ENCODE measurements at places on chromosomes 12 and 14.

DNA sequence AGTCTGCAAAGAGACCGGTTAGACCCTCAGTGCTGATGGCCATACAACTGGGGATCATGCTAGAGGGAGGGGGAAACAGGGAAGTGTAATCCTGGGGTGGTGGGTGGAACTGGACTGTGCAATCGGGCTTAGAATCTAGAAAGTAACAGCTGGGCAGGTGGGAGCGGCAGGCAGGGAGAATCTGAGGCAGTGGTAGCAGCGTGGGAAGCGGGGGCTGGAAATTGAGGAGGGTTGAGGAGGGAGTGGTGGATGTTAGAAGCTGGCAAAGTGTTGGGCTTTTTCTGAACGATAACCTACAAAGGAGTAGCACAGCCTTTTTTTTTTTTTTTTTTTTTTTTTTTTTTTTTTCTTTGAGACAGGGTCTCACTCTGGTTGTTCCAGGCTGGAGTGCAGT lies 3.1 kb upstream of the IGFBP6 start:
- no peak for DNase-seq

DNA sequence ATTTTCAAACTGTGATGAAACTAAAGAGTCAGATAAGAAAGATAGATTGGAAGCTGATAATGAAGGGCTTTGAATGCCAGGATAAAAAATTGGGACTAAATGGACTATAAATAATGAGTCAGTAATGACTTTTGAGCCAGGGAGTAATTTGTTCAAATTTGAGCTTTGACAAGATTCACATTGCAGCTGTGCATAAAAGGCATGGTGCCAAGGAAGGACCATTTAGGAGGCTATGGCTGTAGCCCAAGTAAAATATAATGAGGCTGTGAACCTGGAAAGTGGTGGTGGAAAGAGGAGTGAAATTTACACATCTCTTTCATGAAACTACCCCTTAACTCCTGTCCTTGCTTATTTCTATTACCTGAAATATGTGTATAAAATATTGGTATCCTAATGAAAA lies 218.5 kb downstream of the SLC6A15 start:
- DNase-seq: no peak

DNA sequence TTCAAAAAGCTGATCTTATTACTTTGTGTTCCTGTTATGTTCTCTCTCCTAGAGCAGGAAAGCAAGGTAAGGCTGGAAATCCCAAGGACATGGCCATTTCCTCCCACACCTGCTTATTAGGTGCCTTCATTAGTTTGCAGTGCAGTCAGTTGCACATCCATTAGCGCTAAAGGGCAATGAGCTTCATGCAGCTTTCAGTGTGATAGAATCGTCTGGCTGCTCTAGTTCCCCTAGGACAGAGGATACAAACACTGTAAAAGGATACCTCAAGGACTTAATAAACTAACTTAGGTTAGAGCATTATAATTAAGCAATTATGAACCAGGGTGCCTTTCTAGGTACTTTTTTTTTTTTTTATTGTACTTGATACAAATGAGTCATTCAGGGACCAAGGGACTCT lies 21.1 kb downstream of the TMEM117 start:
- DNase-seq: no peak

GRCh38 chr14:65354715-65355114 lies 57.8 kb upstream of the FUT8 start:
- no peak for DNase-seq

- no peak for DNase-seq
These were observed 2.1 kb downstream of the KMT2D start for GRCh38 chr12:49058366-49059044.

DNA sequence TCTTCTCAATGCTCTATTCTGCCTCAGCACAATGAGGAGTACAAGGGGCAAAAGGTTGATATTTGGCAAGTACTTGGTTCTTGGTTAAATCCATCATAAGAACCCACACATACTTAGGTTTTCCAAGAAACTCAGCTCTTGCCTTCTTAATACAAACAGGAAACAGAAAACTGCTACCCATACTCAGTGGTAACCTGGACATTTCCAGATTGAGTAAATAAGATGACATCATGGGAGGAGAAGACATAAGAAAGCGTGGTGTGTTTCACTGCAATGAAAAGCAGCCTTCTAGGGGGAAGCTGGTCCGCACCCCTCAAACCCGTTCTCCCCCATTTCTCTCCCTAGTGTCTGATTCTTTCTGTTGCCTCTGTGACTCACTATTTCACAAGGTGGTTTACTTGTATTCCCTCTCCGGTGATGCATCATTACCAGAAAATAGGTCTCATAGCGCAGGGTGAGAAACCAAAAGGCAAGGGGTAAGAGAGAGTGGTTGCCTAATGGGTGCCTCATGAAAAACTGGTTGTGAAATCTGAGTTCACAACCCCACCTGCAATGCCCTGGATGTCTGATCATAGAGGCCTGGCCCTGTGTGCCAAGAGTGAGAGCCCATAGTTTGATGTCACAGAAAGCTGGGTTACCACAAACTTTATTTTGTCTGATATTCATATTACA lies 326.5 kb upstream of the TBX3 start:
- DNase-seq: no peak

DNA sequence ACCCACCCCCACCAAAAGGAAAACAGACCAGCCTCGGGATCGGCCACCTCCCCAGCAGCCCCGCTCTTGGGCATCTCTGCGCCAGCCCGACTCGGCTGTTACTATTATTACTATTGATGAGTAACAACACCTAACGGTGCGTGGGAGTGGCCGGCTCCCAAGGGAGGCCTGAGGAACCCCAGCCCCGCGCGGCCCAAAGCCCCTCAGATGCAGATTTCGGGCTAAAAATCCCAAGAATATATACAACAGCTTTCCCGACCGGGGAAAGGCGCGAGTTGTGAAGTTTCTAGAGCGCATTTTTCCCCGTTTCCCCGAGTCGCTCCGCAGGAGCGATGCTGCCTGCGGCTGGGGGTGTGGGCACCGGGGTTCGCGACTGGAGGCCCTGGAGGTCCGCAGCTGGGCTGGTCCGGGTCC lies 565 bp downstream of the NT5DC3 start:
- DNase-seq: no peak

DNA sequence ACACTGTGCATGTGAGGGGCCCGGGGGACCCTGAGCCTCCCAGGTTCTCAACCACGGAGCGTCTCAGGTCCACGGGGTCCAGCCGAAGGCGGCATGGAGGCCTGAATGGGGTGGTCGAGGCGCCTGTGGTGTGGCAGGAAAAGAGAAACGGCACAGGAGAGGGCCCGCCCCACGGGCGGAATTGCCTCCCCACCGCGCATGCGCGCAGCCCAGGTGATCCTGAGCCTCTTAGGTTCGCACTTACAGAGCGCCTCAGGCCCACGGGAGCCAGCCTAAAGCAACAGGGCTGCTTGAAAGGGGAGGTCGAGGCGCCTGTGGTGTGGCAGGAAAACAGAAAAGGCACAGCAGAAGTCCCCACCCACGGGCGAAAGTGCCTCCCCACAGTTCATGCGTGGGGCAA lies 311.0 kb downstream of the ALG10 start:
- DNase-seq: no peak

GRCh38 chr12:27549801-27550652 lies 26.0 kb downstream of the PPFIBP1 start:
- no peak for DNase-seq
